Activated CD8-positive, alpha-beta memory T cell treated with anti-CD3 and anti-CD28 coated beads for 1 hour (primary cell): ENCODE measurements at places on chromosomes 1 and 21.

DNA sequence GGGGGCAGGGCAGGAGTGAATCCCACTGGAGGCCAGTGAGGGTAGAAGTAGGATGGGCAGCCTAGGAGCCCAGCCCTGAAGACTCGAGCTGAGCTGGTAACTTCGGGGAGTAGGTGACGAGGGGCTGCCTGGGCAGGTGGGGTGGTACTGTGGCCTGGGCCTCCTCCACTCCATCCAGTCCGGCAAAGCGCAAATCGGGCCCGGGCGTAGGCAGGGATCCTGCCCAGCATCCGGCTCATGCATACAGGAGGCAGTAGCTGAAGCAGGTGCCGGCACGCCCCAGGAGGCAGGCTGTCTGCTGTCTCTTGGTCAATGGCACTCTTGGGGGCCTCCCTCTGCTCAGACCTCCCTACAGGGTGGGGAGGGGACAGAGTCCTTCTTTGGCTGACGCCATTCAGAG, 1.3 kb upstream of the TNFRSF25 start:
- no peak for DNase-seq

DNA sequence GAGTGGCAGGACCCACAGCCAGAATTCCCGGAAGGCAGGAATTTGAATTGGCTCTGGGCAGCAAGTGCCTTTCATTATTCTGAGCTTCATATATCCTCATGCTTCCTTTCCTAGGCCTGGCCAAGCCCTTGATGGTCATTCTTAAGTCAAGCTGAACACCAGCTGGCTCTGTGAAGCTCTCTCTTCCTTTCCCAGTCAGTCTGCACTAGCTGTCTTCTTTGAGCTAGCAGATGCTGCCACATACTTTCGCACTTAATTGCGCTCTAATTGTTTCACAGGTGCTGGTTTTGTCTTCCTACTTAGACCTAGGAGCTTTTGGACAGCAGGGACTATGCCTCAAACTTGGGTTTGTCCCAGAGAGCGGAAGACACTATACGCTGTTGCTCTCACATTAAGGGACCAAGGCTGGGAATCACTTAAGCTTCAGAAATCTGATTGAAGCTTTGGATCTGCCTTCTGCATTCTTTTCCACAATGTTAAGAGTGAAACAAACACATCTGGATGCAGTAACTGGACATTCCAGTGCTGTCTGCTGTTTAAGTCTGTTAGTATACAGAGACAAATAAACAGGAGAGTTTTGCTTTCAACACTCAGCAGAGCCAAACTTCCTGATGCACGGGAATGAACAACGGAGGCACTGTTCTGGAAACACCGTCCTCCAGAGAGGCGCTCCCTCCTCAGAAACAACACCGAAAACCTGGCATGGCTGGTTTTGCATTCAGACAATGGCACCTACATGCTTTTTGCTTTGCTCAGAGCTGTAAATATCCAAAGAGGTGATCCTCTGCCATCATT, 2.2 kb downstream of the TLR5 start:
- DNase-seq: no peak

DNA sequence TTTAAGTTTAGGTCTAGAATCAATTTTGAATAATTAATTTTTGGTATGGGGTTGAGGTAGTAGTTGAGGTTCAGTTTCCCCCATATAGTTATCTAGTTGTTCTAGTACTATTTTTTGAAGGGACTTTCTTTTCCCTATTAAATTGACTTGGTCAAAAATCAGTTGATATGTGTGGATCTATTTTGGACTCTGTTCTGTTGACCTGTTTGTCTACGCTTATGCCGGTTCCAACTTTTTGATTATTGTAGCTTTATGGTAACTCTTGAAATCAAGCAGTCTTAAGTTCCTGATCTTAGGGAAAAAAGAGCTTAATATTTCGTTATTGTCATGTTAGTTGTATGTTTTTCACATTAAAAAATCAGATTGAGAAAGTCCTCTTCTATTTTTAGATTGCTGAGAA, 60.7 kb downstream of the FOXD2 start:
- DNase-seq: no peak

DNA sequence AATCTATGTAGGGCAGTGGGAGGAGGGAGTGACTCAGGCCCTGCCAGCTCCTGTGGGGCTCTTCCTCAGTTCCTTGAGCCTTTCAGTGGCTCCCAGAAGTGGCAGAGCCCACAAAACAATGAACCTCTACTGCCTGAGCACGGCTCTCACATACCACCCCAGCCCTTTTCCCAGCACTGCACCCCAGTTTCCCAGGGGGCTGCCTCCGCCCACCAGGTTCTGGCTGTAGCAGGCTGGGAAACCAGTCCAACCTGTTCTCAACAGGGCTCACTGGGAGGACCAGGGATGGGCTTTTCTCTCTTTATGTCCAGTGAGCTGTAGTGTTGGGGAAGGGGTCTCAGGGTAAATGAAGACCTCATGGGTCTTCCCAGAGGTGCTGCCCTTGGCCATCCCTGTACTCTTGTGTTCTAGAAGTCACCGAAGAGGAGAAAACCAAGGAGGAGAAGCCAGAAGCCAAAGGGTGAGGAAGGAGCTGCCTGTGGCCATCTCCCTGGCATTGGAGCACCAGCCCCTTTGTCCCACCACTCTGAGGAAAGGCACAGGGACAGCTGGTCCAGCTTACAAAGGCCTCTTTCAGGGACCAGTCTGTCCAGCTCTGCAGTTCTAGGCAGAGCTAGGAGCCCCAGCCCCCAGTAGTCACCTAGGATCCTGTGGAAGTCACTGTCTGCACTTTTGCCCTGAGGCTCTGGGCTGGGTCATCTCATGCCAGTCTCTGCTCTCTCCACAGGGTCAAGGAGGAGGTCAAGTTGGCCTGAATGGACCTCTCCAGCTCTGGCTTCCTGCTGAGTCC, 3.5 kb downstream of the MARCKSL1 start:
- DNase-seq: no peak

DNA sequence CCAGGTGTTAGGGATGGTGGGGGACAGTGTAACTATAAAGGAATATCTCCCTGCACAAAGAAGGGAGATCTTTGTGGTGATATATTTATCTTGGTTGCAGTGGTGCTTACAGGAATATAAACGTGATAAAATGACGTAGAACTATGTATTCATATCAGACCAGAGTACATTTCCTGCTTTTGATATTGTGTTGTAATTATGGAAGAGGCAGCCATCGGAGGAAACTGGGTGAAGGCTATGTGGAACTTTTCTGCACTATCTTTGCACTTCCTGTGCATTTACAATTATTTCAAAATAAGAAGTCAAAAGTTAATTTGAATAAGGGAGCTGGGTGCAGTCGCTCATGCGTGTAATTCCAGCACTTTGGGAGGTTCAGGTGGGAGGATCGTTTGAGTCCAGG, 37.6 kb downstream of the NDUFS5 start:
- no peak for DNase-seq

GRCh38 chr1:12157366-12158231, 9.2 kb upstream of the TNFRSF1B start:
- no peak for DNase-seq

DNA sequence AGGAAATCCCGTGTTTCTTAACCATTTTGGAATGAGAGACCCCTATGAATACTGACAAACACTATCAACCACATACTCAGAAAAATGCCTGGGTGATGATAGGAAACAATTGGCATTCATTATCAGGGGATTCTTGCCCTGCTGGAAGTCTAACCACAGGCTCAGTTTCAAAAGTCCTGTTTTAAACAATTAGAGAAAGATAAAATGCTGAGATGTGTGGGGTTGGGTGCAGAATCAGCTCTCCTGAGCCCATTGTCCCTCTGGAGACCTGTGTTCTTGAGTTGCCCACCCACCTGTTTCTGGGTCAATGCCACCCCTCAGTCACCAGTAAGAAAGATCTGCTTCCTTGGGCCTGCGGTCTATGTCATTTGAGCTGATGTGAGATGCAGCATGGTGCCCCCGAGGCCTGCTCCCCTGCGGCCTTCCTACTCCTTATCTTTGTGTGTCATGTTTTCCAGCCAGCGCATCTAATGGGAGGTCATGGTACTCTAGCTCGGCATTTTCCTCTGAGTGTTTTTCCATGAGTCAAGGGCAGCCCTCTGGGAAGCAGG, 130.3 kb upstream of the PLXNA2 start:
- no peak for DNase-seq

GRCh38 chr1:117077267-117077666, 17.1 kb downstream of the TTF2 start:
- DNase-seq: no peak

- DNase-seq: no peak
These were observed 93.8 kb downstream of the MTR start for GRCh38 chr1:236888903-236889302.

- DNase-seq: no peak
These were observed 12.9 kb downstream of the CSRP1 start for GRCh38 chr1:201493757-201494617.

DNA sequence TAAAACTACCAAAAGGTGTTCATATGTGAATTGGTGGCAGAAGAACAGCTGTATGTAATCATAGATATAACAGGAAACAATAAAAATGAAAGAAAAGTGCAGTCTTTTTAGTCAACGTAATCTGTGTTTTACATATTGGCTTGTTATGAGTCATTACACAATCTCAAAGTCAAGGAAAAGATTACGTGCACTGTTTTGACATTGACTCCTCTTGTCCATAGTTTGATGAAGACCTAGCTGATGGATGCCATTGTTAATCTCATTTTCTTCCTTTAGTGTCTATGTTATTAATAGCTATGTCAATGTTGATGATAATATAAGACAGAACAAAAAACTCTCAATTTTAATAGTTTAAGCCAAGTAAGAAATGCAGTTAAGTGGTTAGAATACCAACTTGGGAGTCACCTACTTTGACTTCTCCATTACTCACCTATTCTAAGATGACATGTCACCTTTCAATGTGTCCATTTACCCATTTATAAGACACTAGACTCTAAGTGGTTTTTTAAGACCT, 84.5 kb upstream of the SAMSN1 start:
- DNase-seq: no peak

- DNase-seq: no peak
These were observed 13.3 kb downstream of the ETV3 start for GRCh38 chr1:157124855-157125254.

GRCh38 chr1:33898881-33899280, 35.0 kb downstream of the HMGB4 start:
- DNase-seq: no peak

DNA sequence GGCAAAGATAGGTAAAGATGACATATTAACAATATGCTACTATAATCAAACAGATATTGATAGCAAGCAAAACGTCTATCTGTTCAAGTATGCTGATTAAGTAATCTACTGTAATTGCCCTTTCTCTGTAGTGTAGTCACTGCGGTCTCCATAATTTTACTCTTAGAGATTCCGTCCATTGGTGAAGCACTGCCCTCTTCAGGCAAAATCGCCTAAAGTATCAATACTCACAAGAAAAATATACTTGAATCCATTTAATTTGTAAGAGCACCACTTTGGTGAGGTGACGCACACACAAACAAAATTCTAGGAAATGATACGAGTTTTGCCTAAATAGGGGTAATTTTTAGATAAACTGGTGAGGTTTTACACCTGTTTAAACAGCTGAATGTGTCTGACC, 434.6 kb upstream of the CHRM3 start:
- DNase-seq: no peak

DNA sequence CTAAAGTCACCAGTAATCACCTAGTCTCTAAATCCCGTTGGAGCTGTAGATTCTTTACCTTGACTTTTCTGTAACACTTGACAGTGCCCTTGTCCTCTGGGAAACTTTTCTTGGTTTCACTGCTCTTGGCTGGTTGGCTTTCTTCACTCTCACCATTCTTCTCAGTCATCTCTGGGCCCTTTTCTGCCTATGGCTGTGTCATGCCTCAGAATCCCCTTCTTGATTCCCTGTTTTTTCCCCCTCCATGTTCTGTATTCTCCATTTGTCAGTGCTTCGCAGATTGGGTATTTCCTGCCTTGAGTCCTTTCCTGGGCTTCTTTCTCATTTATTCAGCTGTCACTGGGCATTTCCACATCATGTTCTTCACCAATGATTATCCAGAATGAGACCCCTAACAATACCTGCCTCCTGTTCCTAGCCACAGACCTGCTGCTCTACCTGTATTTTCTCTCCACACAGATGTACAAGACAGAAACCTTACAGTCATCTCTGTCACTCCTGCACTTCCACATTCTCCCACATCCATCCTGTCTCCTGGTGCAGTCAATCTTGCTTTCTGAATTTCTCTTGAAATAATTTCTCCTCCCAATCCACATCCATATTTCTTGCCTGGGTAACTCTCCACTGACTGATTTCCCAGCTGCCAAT, 14.7 kb downstream of the UCK2 start:
- no peak for DNase-seq

DNA sequence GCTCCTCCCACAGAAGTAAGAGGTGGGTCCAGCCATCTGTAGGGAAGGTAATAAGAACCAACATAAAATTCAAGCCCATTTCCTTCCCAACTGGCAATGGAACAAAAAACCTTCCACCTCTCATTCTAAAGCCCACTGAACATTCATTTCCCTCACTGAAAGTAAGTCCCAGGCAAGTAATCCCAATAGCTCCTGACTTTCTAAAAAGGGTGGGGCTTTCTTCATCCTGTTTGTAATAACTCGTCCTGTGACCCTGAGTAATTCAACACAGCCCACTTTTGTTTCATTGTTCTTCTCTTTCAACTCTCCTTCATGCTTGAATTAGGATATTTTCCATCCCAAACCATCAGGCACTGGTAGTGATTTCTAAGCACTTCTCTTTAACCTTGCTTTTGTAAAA, 74.9 kb downstream of the DAB1 start:
- no peak for DNase-seq

DNA sequence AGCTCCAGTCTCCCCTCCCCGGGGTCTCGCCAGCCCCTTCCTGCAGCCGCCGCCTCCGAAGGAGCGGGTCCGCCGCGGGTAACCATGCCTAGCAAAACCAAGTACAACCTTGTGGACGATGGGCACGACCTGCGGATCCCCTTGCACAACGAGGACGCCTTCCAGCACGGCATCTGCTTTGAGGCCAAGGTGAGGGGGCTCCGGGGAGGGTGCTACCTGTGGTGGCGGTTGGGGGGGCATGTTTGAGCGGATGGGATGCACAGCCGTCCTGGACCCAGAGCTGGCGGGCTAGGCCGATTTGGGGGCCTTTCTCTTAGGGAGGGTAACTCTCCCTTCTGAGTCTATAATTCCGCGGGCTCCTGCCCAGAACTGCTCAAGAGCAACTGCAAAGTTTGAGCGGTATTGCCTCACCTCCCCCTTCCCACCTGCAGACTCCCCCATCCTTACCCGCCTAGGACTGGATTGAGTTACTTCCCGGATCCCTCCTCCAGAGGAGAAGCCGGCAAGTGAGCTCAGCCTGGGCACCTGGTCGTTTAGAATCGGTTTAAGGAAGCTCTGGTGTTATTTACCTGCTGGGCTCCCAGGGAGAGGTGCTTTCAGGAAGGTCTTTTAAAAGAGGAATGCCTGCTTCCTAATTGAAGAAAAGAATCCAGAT, 730 bp downstream of the NOS1AP start:
- no peak for DNase-seq

DNA sequence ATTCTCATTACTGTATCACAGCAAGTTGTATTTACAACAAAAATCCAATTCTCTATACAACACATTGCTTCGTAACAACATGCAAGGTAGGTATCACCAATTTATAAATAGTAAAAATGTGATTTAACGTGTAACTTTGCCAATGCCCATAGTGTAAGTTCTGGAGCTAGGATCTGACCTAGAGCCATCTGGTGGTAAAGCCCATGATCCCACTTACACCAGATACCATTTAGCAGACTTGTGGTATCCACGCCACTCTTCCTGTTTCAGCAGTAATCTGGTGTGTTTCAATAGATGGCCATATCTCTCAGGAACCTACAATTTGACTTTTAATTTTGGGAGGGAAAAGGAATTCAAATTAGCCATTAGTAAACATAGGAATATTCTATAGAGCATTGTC, 10.2 kb downstream of the SETSIP start:
- no peak for DNase-seq
